ENCODE measurements at places on chromosomes 7 and 10. TPM values are rescaled to one million over a fixed set of nuclear protein-coding genes. Genes with fewer than 3 reads are reported as not detected.

The SFMBT2 gene
- 32.1 TPM for total RNA-seq

The SBDS gene
- 36.4 TPM for total RNA-seq

The CFAP43 gene
- total RNA-seq: not detected

The CFTR gene
- total RNA-seq: not detected

The MGAM2 gene
- total RNA-seq: not detected

The C10orf62 gene
- not detected for total RNA-seq

The ANKRD30A gene
- not detected for total RNA-seq

The ARHGEF5 gene
- total RNA-seq: 10.5 TPM

The TUBAL3 gene
- total RNA-seq: not detected

The MYPN gene
- not detected for total RNA-seq

The LIPK gene
- total RNA-seq: not detected

The CD36 gene
- not detected for total RNA-seq

The FZD8 gene
- 0.53 TPM for total RNA-seq

The POM121L12 gene
- total RNA-seq: not detected

The FAM25A gene
- not detected for total RNA-seq

The NPY4R gene
- not detected for total RNA-seq

The NPC1L1 gene
- total RNA-seq: not detected

The AFAP1L2 gene
- total RNA-seq: 0.96 TPM

The TRIM74 gene
- 2.2 TPM for total RNA-seq

The CTAGE15 gene
- total RNA-seq: not detected

The ANXA8L1 gene
- total RNA-seq: not detected

The SLC18A3 gene
- not detected for total RNA-seq

The SRGN gene
- 150 TPM for total RNA-seq

The ZNF467 gene
- total RNA-seq: 1.2 TPM

The BMPER gene
- not detected for total RNA-seq

The TRPV5 gene
- total RNA-seq: not detected

The PDE1C gene
- not detected for total RNA-seq

The ACTL6B gene
- total RNA-seq: not detected

The TMEM26 gene
- total RNA-seq: not detected

The EFCAB10 gene
- not detected for total RNA-seq

The CRHR2 gene
- not detected for total RNA-seq

The CALY gene
- not detected for total RNA-seq

The AS3MT gene
- total RNA-seq: 0.58 TPM

The FAM131B gene
- total RNA-seq: 0.55 TPM

The TBRG4 gene
- 109 TPM for total RNA-seq

The PTPRZ1 gene
- not detected for total RNA-seq

The GPR146 gene
- 9.8 TPM for total RNA-seq

The AP1S1 gene
- 32.1 TPM for total RNA-seq

The RBP3 gene
- not detected for total RNA-seq

The FLNC gene
- total RNA-seq: not detected

The NODAL gene
- total RNA-seq: 0.15 TPM

The STAG3 gene
- total RNA-seq: 15.7 TPM

The LAMB1 gene
- total RNA-seq: not detected

The DRGX gene
- not detected for total RNA-seq

The PDE6C gene
- not detected for total RNA-seq

The KEL gene
- 0.17 TPM for total RNA-seq

The OR13A1 gene
- not detected for total RNA-seq

The OLAH gene
- 9.0 TPM for total RNA-seq

The ADCY1 gene
- 0.91 TPM for total RNA-seq

The GAD2 gene
- total RNA-seq: not detected

The ZPBP gene
- total RNA-seq: not detected

The CYP2E1 gene
- total RNA-seq: 0.30 TPM

The CALML5 gene
- total RNA-seq: not detected

The ANKRD61 gene
- not detected for total RNA-seq

The RBAK gene
- 16.3 TPM for total RNA-seq

The SNX8 gene
- 25.8 TPM for total RNA-seq

The ZNF485 gene
- total RNA-seq: 6.0 TPM

The POLL gene
- total RNA-seq: 36.5 TPM

The PPRC1 gene
- 42.9 TPM for total RNA-seq

Data from activated naive CD4-positive, alpha-beta T cell treated with anti-CD3 and anti-CD28 coated beads, Interleukin-2, amount 10 ng/mL, durations not matched to agents 5 hours and 36 hours (primary cell).